ENCODE measurements at places on chromosomes 5 and 9. TPM values are rescaled to one million over a fixed set of nuclear protein-coding genes. Genes with fewer than 3 reads are reported as not detected.

DNA sequence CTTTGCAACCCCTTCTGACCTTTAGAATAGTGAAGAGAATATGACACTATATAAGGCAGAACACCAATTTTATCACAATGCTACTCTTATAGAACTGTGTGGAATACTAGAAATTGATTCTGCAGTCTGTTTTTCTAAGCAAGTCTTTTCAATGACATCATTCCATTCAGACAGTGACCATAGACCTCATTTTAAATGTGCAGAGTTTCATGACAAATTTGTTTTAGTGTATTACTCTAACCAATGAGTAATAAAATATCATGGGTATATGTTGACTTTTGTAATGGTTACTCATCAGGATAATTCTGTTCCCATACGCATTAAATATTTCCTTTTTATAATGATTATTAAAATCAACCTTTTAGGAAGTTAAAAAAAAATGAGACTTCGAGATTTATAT, 219.9 kb downstream of the COX7C start:
- DNase-seq: no peak

Gene IL9
- total RNA-seq: not detected

Gene AIF1L
- total RNA-seq: 4.4 TPM

Gene SCGB3A2
- total RNA-seq: not detected

Data from foreskin keratinocyte (primary cell).